Breast epithelium (tissue), 4 donors: ENCODE measurements at places on chromosomes 4 and X.
A peak's percentile ranks its signal among the peaks of the same experiment; 100 is the strongest.

DNA sequence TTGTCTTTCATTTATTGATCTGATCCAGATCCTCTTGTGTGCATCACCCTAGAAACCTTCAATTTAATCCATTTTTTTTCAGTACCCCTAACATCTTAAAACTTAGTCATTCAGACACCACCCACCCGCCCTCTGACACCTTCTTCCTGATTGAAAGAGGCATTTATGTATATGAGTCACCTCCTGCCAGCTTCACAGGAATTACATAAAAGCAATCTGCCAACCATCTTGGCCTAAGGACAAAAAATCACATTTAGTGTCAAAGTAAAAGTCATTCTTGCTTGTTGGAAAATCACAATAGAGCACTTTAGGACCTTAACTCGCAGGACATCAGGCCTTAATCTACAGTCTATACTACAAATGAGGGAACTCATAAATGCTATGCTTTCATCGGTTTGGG, 52.1 kb downstream of the NDST3 start:
- DNase-seq, result no peak

DNA sequence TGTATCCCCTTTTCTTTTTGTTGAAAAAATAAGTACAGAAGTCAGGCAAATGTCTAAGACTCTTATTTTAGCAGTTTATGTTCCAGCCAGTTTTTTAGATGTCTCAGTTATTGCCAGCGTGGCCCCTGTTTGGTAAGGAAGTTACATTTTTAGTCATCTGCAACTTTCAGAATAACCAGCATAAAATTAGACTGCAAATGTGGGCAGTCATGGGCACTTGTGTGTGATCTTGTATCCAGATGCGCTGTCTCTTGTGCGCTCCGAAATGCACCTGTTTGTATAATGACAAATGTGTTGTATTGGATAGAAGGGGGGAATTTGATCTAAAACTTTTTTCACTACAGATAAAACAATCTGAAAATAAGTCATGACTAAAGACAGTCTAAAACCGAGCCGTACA, 44.3 kb upstream of the CLCN4 start:
- no peak for DNase-seq

DNA sequence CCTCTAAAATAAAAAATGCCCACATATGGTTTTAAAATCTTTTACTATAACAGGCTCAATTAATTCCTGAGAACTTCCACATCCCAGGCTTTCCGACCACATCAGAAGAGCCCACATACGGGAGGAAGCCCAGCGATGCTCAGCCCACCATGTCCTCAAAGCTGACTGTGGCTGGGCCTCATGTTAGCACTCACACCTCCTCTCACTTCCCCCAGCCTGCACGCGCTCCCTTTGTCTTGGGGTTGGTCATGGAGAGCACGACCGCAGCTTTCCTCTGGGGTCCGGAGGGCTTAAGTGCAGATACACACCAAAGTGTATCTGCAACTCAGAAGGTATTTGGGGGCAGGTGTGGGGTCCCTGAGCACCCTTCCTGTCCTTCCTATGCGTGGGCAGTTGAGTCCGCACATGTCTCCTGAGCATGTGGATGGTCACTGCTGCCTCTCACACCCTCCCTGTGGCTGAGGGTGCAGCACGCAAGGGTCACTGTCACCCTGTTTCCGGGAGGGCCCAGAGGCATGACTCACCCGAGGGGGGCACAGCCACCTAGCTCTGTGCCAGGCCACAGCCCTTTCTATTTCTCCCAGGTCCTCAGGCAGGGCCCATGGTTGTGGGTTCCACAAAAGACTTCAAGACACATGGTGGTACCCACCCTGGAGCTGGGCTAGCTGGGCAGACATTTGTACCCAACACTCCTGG, 21.2 kb downstream of the WDR1 start:
- DNase-seq, result no peak

DNA sequence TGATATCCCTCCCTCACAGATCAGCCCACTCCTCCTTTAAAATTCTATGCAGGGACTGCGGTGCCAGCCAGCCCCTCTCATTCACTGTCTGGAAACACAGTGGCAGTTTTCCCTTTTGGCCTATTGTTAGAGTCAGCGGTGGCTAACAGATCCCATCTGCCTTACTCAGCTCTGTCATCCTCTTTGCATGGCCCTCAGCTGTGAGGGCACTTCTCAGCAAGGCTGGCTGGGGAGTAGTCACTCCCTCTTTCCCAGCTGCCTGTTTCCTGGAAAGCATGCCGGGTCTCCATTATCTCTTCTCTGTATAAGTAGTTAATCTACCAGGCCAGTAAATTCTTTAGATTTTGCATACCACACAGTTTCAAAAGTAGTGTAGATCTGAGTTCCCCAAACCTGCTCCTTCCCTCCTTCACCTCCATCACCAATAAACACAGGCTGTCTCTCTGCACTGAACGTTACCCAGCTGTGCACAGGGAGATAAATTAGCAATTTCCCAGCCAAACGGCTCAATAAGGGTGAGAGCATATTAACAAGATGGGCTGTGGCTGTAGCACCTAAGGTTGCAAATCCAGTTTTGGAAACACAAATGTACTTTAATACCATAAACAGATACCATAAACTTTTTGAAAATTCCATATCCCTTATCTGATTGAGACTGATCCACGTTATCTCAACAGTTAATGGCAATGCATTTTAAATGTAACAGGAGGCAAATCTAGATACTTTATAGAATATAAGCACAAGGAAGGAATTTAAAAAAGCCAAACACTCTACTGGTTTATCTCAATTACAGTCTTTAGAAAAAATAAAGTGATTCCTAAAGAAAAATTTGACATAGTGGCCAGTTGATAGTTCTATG, 229.3 kb downstream of the ANKRD50 start:
- DNase-seq, result no peak

DNA sequence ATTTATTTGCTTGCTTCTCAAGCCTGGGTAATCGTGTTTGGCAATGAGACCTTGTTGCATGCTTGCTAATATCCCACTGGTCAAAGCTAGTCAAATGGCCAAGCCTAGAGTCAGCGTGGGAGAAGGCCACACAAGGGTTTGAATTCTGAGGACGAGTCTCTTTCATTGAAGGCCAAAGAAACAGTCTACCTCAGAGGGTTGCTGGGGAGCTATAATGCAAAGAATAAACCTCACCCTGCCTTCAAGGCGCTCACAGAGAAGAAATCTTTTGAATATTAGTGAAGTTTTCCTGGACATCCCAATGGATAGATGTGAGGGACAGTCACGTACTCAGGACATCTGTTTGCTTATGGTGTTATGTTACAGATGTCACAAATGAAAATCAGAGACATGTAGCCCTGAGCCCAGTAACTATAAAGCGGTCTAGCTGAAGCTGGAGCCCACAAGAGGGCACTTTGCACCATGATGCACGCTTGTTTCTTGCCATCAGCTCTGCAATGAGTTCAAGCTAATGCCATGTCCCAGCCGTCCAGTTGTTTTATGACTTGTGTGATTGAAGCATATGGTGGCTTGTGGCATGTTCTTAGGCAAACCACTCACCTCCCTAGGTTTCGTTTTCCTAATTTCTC, 1.1 kb upstream of the TLR3 start:
- peak; percentile 37 for DNase-seq

- DNase-seq, result no peak
Observed at GRCh38 chr4:158018221-158018830, 154.5 kb downstream of the GASK1B start.

DNA sequence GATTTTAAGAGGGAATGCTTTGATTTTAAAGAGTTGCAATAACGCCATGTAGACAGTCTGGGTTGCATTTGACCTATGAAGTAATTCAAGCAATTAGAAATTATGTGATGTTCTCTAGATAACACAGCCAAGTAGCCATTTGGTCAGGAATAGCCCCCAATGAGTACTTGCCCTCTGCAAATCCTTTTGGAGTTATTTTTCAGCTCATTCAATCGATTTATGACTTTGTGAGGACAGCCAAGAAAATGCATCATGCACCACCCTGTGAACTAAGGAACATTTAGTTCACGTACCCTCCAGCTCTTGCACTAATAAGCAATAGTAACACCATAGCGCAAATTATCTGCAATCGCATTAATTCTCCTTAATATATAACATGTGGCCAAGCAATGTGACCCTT, 552.6 kb upstream of the INTU start:
- no peak for DNase-seq

DNA sequence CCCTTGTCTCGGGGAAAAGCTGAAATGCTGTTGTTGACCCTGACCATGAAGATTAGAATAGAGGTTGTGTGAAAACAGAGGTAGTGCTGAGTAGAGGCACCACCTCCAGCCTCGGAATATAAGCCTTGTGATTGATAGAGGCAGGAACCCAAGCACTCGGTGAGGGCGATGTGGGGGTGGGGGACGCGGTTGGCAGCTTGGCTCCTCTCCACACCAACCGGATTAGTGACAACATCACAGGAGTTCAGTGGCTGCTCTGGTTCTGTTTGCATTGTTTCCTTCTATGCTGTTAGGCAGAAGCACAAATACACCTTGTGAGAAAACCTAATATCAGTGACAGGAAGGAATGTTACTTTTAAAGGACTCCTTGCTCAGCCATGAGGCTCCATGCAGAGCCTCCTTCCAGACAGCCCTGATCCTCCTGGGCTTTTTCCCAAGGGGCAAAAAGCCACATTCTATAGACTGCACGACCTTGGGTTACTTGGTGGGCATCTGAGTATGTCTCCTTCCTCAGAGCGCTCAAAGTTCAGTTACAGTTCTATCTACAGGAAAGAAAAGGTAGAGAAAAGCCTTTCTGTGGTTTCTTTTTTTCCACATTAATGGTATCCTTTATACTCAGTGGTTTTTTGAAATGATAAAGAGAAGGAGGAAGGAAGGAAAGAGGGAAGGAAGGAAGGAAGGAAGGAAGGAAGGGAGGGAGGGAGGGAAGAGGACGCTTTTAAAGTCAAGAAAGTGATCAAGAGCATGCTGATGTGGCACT, 150.4 kb upstream of the NOCT start:
- no peak for DNase-seq

DNA sequence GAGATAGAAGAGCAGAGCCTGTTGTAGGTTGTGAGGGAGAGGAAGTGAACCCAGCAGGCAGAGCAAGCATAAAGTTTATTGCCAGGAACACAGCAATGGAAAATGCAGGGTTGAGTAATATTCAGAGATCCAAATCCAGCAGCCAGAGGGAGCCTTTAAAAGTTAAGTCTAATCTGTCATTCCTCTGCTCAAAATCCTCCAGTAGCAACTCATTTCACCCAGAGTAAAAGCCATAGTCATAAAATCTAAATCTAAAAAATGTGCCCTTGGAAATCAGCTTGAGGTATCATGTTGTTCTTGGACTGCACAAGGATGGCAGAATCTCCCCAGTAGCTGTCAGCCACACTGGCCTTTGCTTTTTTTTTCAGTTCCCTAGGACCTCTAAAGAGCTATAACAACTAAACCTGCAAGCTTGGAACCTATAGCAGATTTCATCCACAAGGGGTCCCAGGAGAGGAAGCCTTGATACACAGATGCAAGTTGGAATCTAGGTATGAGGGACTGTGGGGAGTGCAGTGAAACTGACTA, 62.9 kb upstream of the FRAS1 start:
- no peak for DNase-seq

DNA sequence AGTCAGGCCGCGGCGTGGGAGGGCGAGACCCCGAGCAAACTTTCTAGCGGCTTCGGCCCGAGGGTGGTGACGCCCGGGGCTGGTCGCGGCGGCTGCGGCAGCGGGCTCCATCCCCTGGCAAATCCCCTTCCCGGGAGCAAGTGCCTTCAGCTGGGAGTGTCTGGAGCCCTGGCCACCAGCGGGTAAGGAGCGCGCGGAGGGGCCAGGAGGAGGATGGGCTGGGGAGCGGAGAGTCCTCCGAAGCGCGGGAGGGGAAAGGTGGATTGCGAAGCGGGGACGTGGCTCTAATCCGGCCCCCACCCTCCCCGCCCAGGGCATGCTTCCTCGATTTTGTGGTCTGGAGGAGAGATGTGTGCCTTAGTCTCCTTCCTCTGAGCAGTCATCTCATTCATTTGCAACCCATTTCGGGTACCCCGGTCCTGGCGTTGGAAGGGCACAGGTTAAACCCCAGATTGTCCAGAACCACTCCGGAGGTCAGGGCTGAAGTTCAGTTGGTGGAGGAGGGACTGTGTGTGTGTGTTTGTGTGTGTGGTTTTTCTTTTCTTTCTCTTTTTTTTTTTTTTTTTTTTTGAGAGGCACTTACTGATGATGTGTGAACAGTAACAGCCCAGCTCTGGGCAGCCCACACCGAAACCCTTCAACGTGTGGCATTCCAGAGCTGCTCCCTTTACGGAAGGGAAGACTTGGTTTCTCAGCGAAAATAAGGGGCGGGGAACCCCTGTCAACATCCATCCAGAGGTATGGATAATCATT, 516 bp downstream of the SGMS2 start:
- DNase-seq, result peak; percentile 34

- peak; percentile 20 for DNase-seq
Observed at GRCh38 chr4:80072228-80072743, 743 bp downstream of the ANTXR2 start.
